HL-60 (cell line): ENCODE measurements at places on chromosomes 5 and 9.

DNA sequence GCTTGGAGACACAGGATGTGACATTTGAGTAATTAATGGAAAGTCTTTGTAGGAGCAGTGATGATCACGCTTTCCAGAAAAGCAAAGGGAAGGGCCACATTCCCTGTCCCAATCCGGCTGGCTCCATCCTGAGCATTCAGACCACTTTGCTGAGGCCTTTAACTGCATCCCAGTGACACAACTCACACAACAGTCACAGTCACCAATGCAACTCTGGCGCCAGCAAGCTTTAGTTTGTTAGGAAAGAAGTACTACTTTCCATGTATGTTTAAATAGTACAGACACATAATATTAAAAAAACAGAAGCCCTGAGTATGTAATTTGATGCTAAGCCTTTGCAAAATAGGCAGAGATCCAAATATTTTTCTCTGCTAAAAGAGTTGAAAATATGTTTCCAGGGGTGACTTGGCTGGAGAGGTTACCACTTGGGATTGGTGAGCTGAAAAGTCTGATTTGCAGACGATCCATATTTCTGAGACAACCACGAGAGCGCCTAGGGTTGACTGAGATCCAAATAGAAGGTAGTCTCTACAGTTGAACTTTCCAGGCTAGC, 31.7 kb upstream of the GAS1 start:
- DNase-seq, result no peak

GRCh38 chr5:175252234-175252805, 191.7 kb downstream of the DRD1 start:
- DNase-seq, result no peak

GRCh38 chr5:103391659-103392058, 133.1 kb downstream of the MACIR start:
- DNase-seq, result no peak

DNA sequence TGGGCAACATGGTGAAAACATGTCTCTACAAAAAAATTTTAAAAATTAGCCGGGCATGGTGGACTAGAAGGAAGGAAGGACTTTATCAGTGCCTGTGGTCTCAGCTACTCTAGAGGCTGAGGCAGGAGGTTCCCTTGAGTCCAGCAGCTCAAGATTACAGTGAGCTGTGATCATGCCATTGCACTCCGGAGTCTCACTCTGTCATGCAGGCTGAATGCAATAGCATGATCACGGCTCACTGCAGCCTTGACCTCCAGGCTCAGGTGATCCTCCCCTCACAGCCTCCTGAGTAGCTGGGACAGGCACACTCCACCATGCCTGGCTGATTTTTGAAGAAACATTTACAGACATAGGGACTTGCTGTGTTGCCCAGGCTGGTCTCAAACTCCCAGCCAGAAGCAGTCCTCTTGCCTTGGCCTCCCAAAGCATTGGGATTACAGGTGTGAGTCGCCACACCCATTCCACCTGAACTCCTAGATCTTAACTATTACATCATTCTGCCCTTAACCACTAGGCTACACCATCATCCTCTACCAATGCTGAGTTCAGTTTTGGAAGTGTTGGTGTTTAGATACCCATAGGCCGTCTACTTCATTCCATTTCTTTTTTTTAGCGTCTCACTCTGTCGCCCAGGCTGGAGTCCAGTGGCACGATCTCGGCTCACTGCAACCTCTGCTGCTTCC, 2.0 kb upstream of the URM1 start:
- no peak for DNase-seq

DNA sequence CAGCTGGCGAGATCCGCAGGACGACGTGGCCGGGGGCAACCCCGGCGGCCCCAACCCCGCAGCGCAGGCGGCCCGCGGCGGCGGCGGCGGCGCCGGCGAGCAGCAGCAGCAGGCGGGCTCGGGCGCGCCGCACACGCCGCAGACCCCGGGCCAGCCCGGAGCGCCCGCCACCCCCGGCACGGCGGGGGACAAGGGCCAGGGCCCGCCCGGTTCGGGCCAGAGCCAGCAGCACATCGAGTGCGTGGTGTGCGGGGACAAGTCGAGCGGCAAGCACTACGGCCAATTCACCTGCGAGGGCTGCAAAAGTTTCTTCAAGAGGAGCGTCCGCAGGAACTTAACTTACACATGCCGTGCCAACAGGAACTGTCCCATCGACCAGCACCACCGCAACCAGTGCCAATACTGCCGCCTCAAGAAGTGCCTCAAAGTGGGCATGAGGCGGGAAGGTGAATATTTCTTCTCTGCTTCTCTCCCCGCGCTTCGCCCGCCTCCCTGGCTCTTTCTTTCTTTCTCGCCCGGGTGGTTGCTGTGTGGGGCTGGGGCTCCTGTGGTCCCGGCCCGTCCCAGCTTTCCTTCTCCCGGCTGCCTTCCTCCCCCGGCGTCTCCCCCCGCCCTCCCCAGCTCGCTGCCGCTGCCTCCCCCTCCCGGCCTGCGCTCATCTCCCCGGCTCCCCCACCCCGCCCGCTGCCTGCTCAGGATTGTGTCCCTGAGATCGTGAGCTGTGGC, 2.2 kb downstream of the NR2F1 start:
- no peak for DNase-seq

DNA sequence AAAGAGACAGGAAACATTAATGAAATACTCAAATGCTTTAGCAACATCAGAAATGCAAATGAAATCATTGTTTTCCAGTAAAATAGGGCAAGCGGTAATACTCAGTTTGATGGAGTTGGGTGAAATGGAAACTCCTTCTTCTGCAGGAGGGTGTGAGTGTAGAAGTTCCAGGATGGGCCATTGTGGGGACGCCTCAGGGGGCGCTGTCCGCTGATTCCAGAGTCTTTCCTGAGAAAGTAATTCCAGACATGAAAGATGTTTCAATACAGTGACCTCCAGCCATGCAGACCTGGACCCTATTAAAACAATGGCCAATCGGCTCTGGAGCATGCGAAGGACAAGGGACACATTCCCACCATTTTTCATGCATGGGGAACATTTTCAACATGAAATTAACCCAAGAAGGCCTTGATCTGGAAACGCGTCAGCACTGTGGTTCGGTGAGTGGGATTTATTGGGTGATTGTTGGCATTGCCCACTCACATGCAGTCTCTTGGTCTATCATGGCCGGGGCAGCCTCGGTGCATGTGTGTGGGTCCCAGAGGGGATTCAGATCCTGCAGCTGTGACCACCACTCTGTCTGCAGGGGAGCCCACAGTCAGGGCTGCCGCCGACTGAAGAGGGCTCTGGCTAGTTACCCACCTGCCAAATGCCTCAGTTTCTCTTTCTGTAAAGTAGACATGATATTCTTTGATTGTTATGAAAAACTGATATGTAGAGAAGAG, 132.6 kb upstream of the IRX4 start:
- DNase-seq, result no peak

GRCh38 chr9:123033864-123034601, 566 bp downstream of the GPR21 start:
- DNase-seq, result no peak

DNA sequence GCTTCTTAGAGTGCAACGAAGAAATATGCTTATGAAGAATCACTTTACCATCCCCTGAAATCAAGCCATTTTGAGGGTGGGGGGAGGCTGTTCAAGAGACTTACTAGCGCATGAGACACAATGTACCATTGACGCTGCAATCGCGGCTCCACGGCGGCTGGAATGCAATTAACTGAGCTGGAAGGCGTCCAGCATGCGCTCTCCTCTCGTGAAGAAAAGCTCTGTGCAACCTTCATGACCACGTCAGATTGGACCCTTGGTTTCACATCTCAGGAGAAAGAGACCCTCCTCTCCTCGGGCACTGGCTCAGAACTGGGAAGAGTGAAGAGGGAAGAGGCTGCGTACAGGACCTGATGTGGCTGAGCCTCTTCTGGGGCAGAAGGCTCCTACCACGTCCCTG, 138.5 kb upstream of the IRX2 start:
- DNase-seq, result no peak
